ENCODE measurements at places on chromosomes 7 and 10. TPM values are rescaled to one million over a fixed set of nuclear protein-coding genes. Genes with fewer than 3 reads are reported as not detected.

The PRPS1L1 gene
- total RNA-seq: not detected

The PLAC9 gene
- 16.7 TPM for total RNA-seq

The NUTM2E gene
- under 0.01 TPM for total RNA-seq

The PRSS37 gene
- not detected for total RNA-seq

The NKX6-2 gene
- total RNA-seq: not detected

The TDRD1 gene
- total RNA-seq: not detected

The STRIP2 gene
- 10.9 TPM for total RNA-seq

The ALKBH4 gene
- 11.6 TPM for total RNA-seq

The FAS gene
- 95.8 TPM for total RNA-seq

The ASZ1 gene
- total RNA-seq: not detected

The ANAPC16 gene
- 54.2 TPM for total RNA-seq

The ZNF467 gene
- total RNA-seq: 1.0 TPM

The MSANTD7 gene
- total RNA-seq: 14.9 TPM

The SPDYE5 gene
- not detected for total RNA-seq

The MYL10 gene
- total RNA-seq: not detected

The DNAJB6 gene
- 84.5 TPM for total RNA-seq

The SYNPO2L gene
- under 0.01 TPM for total RNA-seq

The INMT gene
- 75.8 TPM for total RNA-seq

The AKR1C1 gene
- 72.2 TPM for total RNA-seq

The UBN2 gene
- 5.9 TPM for total RNA-seq

The ITIH5 gene
- total RNA-seq: 49.3 TPM

The HELLS gene
- 3.9 TPM for total RNA-seq

The CYTH3 gene
- total RNA-seq: 24.4 TPM

The OR2A7 gene
- total RNA-seq: 0.50 TPM

The UNCX gene
- total RNA-seq: not detected

The CLDN4 gene
- total RNA-seq: 0.26 TPM

The TMEM176B gene
- 95.3 TPM for total RNA-seq

The HNRNPA2B1 gene
- 65.0 TPM for total RNA-seq

The ABCC2 gene
- total RNA-seq: 0.66 TPM

The ZNF138 gene
- 3.9 TPM for total RNA-seq

The POLD2 gene
- 58.8 TPM for total RNA-seq

The ABCA13 gene
- total RNA-seq: 0.26 TPM

The TCAF2 gene
- 1.5 TPM for total RNA-seq

The TRIM50 gene
- not detected for total RNA-seq

The CRHR2 gene
- total RNA-seq: not detected

The STAG3 gene
- total RNA-seq: 0.50 TPM

The KLF14 gene
- total RNA-seq: under 0.01 TPM

The GDF10 gene
- 25.1 TPM for total RNA-seq

The SPDYE9 gene
- total RNA-seq: not detected

The HTRA1 gene
- 109 TPM for total RNA-seq

The SPDYE8 gene
- total RNA-seq: not detected

The GSTO2 gene
- 2.1 TPM for total RNA-seq

The HOXA2 gene
- total RNA-seq: 1.0 TPM

The ZMIZ1 gene
- total RNA-seq: 20.0 TPM

The CCDC186 gene
- 15.2 TPM for total RNA-seq

The TWNK gene
- 6.1 TPM for total RNA-seq

The GJD4 gene
- total RNA-seq: 0.17 TPM

The LRRD1 gene
- total RNA-seq: 0.17 TPM

The CRCP gene
- total RNA-seq: 27.7 TPM

The PNLIP gene
- not detected for total RNA-seq

The TMEM184A gene
- total RNA-seq: under 0.01 TPM

The ZNF655 gene
- total RNA-seq: 70.1 TPM

The KLLN gene
- total RNA-seq: 0.66 TPM

The CALML5 gene
- total RNA-seq: not detected

The YWHAG gene
- total RNA-seq: 68.4 TPM

All from fibroblast of lung (primary cell).